Amniotic stem cell (primary cell): ENCODE measurements at places on chromosomes 11 and 22.

- DNase-seq, result no peak
Measured at GRCh38 chr11:116459185-116460045, 313.4 kb downstream of the BUD13 start.

DNA sequence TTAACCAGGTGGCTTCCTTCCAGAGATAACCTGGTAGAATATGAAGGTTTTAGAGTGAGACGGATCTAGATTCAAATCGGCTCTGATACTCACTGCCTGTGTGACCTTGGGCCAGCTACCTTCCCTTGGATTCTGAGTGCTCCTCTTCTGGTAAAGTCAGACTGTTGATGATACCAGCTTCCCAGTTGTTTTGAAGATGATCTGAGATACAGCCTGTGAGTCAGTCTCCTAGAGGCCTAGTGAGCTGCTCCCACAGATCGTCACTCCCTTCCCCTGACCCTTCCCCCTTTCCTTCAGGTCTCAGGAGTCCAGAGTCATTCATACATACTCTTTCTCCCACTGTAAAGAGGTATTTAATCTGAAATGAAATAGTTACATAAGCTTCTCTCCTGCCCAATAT lies 207.8 kb downstream of the GRIK4 start:
- no peak for DNase-seq

GRCh38 chr11:20421946-20422345 lies 34.4 kb downstream of the PRMT3 start:
- DNase-seq, result no peak

DNA sequence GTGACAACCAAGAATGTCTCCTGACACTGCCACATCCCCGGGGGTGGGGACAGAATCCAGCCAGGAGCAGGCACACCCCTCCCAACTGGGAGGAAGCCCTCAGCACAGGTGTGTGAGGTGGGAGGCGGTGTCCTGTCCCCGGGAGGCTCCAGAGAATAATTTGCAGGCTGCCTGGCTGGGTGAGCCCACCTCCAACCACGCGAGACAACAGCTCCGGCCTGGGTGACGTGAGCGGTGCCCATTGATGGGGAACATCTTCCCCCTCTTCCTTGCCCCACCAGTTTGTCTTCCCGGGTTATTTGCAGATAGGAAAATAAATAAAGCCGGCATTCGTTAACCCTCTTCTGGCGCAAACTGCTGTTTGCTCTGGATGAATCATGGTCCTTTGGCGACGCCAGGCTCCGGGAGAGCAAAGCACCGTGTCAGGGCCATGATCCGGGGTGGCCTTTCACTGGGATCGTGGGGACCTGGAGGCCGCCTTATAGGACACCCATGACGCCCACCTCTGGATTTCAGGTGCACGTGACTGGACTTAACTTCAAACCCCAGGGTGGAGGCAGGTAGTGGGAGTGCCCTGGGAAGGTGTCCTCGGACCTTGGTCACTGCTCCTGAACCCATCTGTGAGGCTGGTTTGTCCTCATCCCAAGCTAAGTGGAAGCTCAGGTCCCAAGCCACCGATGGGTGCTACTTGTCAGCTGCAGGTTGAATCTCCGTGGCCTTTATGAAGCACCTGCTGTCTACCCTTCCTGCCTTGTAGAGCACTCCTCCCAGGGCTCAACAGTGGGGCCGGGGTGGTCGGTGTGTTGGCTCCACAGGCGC lies 13.9 kb downstream of the CCND1 start:
- no peak for DNase-seq

DNA sequence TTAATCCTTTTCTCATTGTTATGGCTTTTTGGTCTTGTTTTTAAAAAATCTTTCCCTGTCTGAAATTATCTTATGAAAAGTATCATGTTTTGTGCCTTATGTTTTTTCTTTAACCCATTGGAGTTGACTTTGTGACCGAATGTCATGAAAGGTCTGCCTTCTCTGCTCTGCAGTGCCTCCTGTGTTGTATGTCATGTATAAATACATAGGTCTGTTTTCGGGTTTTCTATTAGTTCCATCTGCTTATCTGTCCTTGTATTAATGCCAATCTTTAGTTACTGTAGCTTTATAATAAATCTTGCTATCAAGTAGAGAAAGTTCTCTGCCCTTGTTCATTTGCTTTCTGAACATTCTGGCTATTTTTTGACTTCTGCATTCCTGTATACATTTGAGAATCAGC lies 73.0 kb downstream of the ZBTB44 start:
- DNase-seq, result no peak

GRCh38 chr11:134607963-134608750 lies 196.1 kb upstream of the B3GAT1 start:
- no peak for DNase-seq

DNA sequence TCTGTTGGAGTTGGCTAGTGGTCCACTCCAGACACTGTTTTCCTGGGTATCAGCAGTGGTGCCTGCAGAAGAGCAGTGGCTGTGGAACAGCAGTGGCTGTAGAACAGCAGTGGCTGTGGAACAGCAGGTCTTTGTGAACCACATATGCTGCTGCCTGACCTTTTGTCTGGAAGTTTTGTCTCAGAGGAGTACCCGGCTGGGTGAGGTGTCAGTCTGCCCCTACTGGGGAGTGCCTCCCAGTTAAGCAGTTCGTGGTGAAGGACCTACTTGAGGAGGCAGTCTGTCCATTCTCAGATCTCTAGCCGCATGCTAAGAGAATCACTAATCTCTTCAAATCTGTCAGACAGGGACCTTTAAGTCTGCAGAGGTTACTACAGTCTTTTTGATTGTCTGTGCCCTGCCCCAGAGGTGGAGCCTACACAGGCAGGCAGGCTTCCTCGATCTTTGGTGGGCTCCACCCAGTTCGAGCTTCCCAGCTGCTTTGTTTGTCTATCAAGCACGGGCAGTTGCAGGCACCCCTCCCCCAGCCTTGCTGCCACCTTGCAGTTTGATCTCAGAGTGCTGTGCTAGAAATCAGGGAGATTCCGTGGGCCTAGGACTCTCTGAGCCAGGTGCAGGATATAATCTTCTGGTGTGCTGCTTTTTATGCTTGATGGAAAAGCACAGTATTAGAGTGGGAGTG lies 89.1 kb upstream of the TRIM48 start:
- no peak for DNase-seq

DNA sequence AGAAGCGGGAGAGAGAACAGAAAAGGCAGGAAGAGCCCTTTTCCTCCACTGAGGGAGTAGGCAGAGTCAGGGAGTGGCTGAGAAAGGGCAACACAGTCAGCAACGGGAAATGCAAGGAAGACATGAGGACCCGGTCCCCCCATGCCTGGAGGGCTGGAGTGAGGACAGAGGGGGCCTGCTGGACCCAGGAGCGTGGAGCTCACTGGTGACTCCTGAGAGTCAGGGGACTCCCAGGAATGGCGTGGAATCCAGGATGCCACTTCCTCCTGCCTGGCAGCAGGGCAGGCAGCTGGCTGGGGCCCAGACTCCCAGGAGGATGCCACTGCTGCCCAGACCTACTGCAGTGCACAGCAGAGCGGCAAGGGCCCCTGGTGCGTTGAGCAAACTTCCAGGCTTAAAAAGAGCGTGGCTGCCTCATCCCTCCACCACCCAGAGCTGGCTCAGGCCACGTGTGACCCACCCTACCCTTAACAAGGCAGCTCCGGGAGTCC lies 11.3 kb downstream of the C11orf21 start:
- no peak for DNase-seq

- no peak for DNase-seq
Measured at GRCh38 chr22:42372976-42373375, 59.2 kb downstream of the NFAM1 start.

DNA sequence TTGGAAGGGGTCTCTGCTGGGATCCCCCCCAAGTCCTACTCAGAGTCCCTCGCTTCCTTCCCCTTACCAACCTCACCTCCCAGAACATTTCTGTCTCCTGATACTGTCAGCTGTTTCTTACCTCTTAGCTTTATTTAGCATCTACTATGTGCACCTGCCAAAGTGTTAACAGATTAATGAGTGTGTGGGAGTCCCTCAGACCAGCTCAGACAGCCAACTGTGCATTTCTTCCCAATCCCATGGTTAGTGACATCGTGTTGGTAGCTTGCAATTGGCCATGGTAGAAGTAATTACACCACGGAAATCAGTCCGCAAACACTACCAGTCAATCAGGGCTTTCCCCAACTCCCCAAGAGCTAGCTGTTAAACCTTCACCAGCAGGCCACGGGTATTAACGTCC lies 150.6 kb downstream of the DSCAML1 start:
- no peak for DNase-seq

DNA sequence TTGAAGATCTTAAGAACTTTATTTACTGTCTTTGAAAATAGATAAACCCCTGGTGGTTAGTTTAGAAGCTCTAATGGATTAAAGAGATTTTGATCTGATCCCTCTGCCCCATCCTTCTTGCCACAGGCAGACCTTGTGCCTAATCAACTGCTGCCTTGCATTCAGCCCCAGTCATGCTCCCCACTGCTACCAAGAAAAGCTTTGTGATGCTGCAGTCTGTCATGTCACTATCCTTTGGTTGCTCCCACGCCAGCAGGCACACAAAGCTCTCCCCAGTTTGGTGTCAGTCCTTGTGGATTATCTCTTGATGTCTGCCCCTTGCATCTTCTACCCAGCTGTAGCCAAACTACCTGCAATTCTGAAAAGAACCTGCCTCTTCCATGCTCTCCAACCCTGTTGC lies 112.2 kb downstream of the MTNR1B start:
- DNase-seq, result no peak

GRCh38 chr11:79182794-79183193 lies 258.0 kb downstream of the TENM4 start:
- DNase-seq, result peak; percentile 47

DNA sequence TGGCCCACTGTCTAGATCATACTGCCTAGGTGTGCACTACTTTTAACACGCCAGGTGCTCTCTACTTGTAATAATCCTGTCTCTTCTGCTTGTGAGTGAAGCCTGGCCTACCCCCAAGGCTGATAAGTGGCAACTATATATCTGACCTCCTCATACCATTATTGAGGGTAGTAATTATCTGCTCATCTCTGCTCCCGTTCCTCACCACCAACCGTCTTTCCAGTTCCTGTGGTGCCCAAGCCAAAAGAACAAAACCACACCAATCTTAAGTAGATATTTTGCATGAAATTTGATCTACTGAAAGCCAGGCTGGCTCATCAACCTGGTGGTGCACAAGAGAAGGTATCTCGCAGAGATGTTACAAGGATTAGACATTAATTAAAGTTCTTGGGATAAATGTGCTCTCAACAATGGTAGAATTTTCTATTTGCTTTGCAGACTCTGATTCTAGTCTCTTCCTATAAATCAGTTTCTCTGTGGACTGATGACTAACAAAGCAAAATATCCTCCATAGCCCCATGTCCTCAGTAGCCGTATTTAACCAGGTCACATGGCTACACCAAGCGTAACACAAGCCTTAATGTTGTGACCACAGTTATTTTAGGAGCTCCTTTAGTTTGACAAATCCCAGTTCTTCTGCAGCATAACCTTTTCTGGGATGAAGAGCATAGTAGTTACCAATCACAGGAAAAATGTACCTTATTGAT lies 267.2 kb downstream of the NTM start:
- no peak for DNase-seq

GRCh38 chr11:115166820-115167219 lies 337.4 kb downstream of the CADM1 start:
- no peak for DNase-seq

DNA sequence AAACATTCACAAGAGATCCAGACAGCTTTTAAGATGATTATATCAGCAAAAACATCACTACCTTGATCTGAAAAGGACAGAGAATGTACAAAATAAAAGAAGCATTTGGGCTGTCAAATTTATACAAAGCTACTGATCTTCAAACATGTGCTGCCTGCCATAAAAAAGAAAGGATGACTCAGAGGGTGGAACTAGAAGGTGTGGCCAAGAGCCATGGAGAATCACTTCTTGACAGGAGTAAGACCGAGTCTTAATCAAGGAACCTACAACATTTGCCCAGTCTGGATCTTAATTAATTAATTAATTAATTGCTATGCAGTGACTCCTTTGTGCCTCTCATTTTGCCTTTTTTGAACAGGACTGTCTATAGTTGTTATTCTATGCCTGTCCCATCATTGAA lies 33.2 kb downstream of the C11orf96 start:
- DNase-seq, result no peak

DNA sequence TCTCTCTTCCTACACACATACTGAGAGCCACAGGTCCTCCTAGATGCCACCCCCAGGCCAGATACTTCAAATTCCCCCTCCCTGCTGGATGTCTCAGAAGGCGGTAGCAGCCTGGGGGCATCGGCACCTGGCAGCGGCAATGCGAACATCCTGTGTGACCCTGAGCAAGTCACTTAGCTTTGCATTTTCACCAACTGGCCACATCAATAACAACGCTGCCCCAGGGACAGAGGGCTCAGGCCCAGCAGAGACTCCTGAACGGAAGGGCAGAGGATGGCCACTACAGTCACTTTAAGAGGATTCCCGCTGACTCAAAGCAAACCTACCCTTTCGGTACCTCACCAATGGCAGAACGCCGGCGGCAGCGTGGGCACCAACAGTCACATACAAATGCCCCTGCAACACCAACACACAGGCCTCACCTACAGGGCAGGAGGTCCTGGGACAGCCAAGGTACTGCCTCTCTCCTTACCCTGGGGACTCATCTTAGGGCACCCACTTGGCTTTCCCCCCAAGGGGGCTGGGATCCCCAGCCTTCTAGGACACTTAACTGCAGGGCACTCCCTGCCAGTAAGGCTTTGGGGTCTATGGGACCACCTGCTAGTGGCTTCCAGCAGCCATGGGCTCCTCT lies 1.6 kb downstream of the LMO1 start:
- no peak for DNase-seq
